ENCODE measurements at places on chromosomes 6 and 20. TPM values are rescaled to one million over a fixed set of nuclear protein-coding genes. Genes with fewer than 3 reads are reported as not detected.

GRCh38 chr6:37673436-37673835, 24.2 kb downstream of the MDGA1 start:
- peaks cover 4% of the 10 kb centered on the region for H3K4me1 ChIP-seq
- H3K4me3 ChIP-seq, result no peak overlapping the region
- H3K36me3 ChIP-seq, result no peaks in the 10 kb centered on the region
- DNase-seq, result no peak

GRCh38 chr6:10315658-10316372, 99.1 kb downstream of the TFAP2A start:
- no peaks in the 10 kb centered on the region for H3K4me1 ChIP-seq
- H3K27ac ChIP-seq, result no peak overlapping the region
- H3K4me3 ChIP-seq, result no peak overlapping the region

- DNase-seq, result no peak
- peaks cover 3% of the 10 kb centered on the region for H3K4me1 ChIP-seq
- no peaks in the 10 kb centered on the region for H3K27me3 ChIP-seq
Measured at GRCh38 chr20:38113401-38114325, 51.4 kb downstream of the TGM2 start.

DNA sequence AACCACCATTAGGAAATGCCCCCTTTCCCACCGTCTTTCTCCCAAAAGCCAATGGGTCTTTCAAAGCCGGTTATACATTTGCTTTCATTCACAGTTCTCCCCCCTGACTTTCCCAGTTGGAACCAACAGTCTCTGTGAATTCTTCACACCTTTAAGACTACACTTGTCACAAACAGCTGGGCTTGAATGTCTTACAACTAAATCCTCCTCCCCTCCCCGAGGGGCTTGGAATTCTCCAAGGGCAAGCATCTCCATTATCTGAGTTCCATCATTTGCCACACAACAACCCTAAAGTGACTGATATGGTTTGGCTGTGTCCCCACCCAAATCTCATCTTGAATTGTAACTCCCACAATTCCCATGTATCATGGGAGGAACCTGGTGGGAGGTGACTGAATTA, 12.9 kb downstream of the ZFP64 start:
- H3K27me3 ChIP-seq, result no peaks in the 10 kb centered on the region
- H3K27ac ChIP-seq, result no peak overlapping the region
- no peak for DNase-seq
- peaks cover 13% of the 10 kb centered on the region for H3K4me1 ChIP-seq
- H3K4me3 ChIP-seq, result no peak overlapping the region
- peaks cover 4% of the 10 kb centered on the region for H3K36me3 ChIP-seq

DNA sequence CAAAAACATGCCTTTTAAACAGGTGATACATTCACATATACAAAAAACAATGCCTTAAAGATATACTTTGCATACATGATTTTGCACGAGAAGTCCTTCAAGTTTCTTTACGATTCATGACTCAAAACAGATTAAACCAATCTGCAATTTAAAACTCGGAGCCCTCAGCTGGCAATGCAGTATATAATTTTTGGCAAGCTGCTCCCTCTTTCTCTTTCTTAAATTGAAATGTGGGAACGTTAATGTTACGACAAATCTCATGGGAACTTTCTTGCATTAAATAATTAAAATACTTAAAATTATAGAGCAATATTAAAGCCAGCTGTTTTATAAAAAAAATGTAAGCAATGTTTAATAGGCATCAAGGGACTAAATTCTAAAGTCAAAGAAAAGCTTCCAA, 334.6 kb downstream of the ESR1 start:
- H3K4me3 ChIP-seq, result no peak overlapping the region
- H3K36me3 ChIP-seq, result peaks cover 90% of the 10 kb centered on the region
- no peak overlapping the region for H3K27ac ChIP-seq
- H3K4me1 ChIP-seq, result no peaks in the 10 kb centered on the region

- DNase-seq, result no peak
- H3K27me3 ChIP-seq, result peaks cover 3% of the 10 kb centered on the region
- H3K36me3 ChIP-seq, result no peaks in the 10 kb centered on the region
- no peak overlapping the region for H3K4me3 ChIP-seq
Measured at GRCh38 chr6:150587637-150588036, 12.0 kb upstream of the PLEKHG1 start.

GRCh38 chr6:84093441-84094435, 60.2 kb downstream of the MRAP2 start:
- H3K4me3 ChIP-seq, result no peak overlapping the region
- H3K36me3 ChIP-seq, result no peaks in the 10 kb centered on the region
- H3K4me1 ChIP-seq, result no peaks in the 10 kb centered on the region
- DNase-seq, result peak; percentile 3
- H3K27ac ChIP-seq, result no peak overlapping the region

DNA sequence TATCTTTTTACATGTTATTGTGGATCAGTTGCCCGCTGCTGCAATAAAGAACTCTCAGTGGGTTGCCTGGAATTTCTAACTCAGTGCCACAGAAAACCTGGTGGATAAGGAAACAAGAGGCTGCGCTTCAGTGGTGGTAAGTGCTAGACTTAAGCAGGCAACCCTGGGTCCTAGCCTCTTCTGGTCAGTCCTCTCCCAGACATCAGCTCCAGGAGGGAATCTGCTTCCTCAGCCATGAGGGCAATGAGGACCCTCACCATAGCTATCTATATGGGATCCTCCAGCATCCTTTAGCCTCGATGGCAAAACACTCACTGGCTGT, 490.7 kb upstream of the SULF2 start:
- no peaks in the 10 kb centered on the region for H3K27me3 ChIP-seq
- no peak overlapping the region for H3K4me3 ChIP-seq
- no peaks in the 10 kb centered on the region for H3K4me1 ChIP-seq
- no peak for DNase-seq
- no peaks in the 10 kb centered on the region for H3K36me3 ChIP-seq

DNA sequence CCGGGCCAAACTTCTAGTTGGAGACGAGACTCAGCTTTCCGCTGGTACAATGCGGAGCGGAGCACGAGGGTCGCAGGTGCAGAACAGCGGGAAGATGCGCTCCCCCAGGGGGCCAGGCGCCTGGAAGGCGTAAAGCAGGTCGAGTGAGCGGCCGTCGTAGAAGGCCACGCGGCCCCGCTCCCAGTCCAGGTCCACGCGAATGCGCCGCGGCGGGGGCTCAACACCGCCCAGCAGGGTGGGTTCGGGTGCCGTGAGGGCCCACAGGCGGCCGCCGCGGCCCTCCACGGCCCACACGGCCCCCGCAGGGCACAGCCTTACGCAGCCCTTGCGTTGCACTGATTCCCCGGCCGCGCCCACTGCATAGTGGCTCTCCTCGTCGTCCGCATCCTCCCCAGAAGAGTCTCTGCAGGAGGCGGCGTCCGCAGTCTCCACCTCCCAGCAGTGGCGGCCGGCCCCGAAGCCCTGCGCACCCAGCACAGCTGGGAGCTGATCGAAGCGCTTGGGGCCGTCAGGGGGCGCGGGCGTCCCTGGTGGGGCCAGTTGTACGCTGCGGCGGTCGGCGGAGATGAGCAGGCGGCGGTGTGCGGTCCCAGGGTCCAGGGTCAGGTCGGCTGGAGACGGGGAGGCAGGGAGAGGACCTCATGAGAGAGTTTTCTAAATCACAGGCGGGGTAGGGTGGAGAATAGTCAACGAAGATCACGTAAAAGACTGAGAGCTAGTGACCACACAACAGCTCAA, 4.3 kb downstream of the PPP1R11 start:
- H3K27me3 ChIP-seq, result peaks cover 64% of the 10 kb centered on the region
- peak; percentile 48 for DNase-seq
- H3K36me3 ChIP-seq, result peaks cover 20% of the 10 kb centered on the region
- H3K27ac ChIP-seq, result no peak overlapping the region
- H3K4me1 ChIP-seq, result peaks cover 47% of the 10 kb centered on the region

GRCh38 chr20:13554706-13555105, 84.0 kb downstream of the TASP1 start:
- no peaks in the 10 kb centered on the region for H3K4me1 ChIP-seq
- H3K27ac ChIP-seq, result no peak overlapping the region
- H3K4me3 ChIP-seq, result no peak overlapping the region
- no peak for DNase-seq

DNA sequence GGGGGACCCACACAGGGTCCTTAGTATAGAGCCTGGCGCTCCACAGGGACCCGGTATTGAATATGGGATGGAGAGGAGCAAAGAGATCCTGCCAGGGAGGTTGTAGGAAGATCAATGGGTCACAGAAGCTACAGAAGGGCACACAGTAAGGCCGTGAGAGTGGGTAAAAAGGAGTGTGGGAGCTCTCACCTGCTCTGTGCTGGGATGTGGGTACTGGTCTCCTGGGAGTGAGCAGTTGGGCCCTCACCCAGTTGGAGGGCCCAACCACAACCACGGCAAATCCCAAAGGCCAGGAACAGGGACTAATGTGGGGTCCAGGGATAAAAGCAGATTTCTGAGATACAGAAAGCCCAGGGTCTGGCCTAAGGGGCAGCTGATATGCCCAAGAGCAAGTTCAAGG, 73.4 kb upstream of the RNF24 start:
- H3K27ac ChIP-seq, result no peak overlapping the region
- peaks cover 7% of the 10 kb centered on the region for H3K4me1 ChIP-seq
- H3K4me3 ChIP-seq, result no peak overlapping the region
- no peaks in the 10 kb centered on the region for H3K27me3 ChIP-seq
- H3K36me3 ChIP-seq, result no peaks in the 10 kb centered on the region

GRCh38 chr20:7180256-7181045, 413.0 kb downstream of the BMP2 start:
- H3K4me1 ChIP-seq, result no peaks in the 10 kb centered on the region
- no peaks in the 10 kb centered on the region for H3K27me3 ChIP-seq
- H3K27ac ChIP-seq, result no peak overlapping the region
- H3K4me3 ChIP-seq, result no peak overlapping the region

- H3K4me1 ChIP-seq, result no peaks in the 10 kb centered on the region
- no peak within 1 kb of the TSS for H3K27ac ChIP-seq
- H3K27me3 ChIP-seq, result no peaks in the 10 kb centered on the region
- DNase-seq, result no peak
Measured at GRCh38 chr20:59300333-59301081, at the start of gene EDN3. EDN3 (plus strand) TSS chr20:59300611; CDS start chr20:59300813, 202 bp downstream.

DNA sequence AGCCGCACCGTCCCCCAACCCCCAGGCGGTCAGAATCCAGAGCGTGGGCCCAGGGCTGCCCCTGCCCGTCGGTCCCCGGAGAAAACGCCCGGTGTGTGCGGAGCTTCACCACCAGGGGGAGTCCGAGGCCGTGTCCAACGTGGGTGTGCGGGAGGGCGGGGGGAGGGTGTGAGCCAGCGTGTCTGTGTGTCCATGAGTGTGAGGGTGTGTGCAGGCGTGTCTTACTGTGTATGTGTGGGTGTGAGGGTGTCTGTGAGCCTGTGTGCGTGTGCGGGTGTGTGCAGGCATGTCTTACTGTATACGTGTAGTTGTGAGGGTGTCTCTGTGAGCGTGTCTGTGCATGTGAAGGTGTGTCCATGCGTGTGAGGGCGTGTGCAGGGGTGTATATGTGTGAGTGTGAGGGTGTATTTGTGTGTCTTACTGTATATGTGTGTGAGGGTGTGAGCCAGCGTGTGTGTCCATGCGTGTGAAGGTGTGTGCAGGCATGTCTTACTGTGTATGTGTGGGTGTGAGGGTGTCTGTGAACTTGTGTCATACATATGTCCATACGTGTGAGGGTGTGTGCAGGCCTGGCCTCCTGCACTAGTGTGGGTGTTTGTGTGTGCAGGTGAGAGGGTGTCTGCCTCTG, 24.6 kb upstream of the GATA5 start:
- no peak overlapping the region for H3K27ac ChIP-seq
- peak; percentile 87 for DNase-seq
- H3K36me3 ChIP-seq, result no peaks in the 10 kb centered on the region
- peaks cover 44% of the 10 kb centered on the region for H3K4me1 ChIP-seq

DNA sequence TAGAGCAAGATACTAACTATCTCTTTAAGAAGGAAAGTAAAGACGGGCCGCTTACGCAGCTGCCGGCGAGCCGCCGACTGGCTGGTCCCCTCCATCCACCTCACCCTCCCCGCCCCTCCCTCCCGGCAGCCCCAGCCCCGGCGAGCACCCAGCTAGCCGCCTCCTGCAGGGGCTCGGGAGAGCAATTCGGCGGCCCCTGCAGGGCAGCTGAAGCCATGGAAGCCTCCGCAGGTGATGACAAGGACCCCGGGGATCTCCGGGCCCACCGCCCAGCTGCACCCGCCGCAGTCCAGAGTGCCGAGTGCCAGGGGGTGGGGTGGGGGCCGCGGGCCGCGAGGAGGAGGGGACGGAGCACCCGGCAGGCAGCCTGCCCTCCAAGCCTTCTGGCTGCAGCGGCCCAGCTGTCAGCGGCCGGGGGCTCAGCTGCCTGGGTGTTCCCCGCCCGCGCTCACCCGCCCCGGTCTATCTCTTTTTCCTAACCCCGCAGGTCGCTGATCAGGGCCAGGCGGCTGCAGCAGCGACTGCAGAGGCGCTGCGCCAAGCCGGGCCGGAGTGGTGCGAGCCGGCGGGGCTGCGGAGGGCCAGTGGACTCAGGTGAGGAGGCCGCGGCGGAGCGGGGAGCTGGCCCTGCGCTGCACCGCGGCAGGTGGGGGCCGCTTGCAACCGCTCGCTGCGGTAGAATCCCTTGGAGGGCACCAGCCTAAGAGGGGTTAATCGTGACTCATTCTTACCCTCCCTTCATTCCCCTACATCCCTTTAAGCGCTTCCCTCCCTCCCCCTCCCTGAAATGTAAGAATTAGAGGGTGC, at the start of gene SNPH:
TSS of gene SNPH (plus strand) at position 128 of the 807 bp plus-strand sequence. CDS start 29,946 bp downstream, outside the sequence.
- peak; percentile 76 for DNase-seq
- peaks cover 9% of the 10 kb centered on the region for H3K4me1 ChIP-seq
- peaks cover 15% of the 10 kb centered on the region for H3K27me3 ChIP-seq
- H3K27ac ChIP-seq, result no peak within 1 kb of the TSS
- H3K4me3 ChIP-seq, result peak within 1 kb of the TSS; percentile 54

- H3K4me3 ChIP-seq, result no peak overlapping the region
- no peak overlapping the region for H3K27ac ChIP-seq
- H3K36me3 ChIP-seq, result no peaks in the 10 kb centered on the region
Measured at GRCh38 chr6:130740308-130740707, 86.9 kb upstream of the SMLR1 start.

- H3K4me1 ChIP-seq, result no peaks in the 10 kb centered on the region
- no peaks in the 10 kb centered on the region for H3K36me3 ChIP-seq
- DNase-seq, result no peak
- no peak overlapping the region for H3K27ac ChIP-seq
- H3K27me3 ChIP-seq, result no peaks in the 10 kb centered on the region
- H3K4me3 ChIP-seq, result no peak overlapping the region
Measured at GRCh38 chr6:156461647-156462046, 315.5 kb upstream of the ARID1B start.

GRCh38 chr20:16608277-16608650, 35.0 kb upstream of the KIF16B start:
- no peak for DNase-seq
- no peaks in the 10 kb centered on the region for H3K36me3 ChIP-seq
- no peaks in the 10 kb centered on the region for H3K4me1 ChIP-seq

GRCh38 chr6:170446841-170447560, 106.1 kb downstream of the PSMB1 start:
- no peaks in the 10 kb centered on the region for H3K4me1 ChIP-seq
- no peaks in the 10 kb centered on the region for H3K36me3 ChIP-seq
- no peak for DNase-seq
- no peak overlapping the region for H3K4me3 ChIP-seq

- H3K4me1 ChIP-seq, result peaks cover 1% of the 10 kb centered on the region
- no peak overlapping the region for H3K27ac ChIP-seq
- H3K27me3 ChIP-seq, result peaks cover 7% of the 10 kb centered on the region
- no peak for DNase-seq
- no peaks in the 10 kb centered on the region for H3K36me3 ChIP-seq
Measured at GRCh38 chr20:43909211-43909610, 5.4 kb upstream of the TOX2 start.

Gene OSER1
- 80.0 TPM for total RNA-seq

Gene PACRG
- not detected for total RNA-seq

Gene MED20
- 24.2 TPM for total RNA-seq

Gene PABPC1L
- total RNA-seq, result 105 TPM

Gene ADIG
- total RNA-seq, result not detected

Gene GLP1R
- total RNA-seq, result not detected

Gene SLC17A2
- total RNA-seq, result not detected

Gene POLR1C
- total RNA-seq, result 43.3 TPM

Gene CD40
- 206 TPM for total RNA-seq

Gene UBE2C
- not detected for total RNA-seq

Gene SLC26A8
- not detected for total RNA-seq

Gene BPIFB2
- not detected for total RNA-seq

Gene ZKSCAN3
- total RNA-seq, result 11.0 TPM

All from B cell (primary cell).